NCI-H2081 treated with DMSO at 0.1 percent for 48 hours (cell line): ENCODE measurements at places on chromosomes 3 and 15.

DNA sequence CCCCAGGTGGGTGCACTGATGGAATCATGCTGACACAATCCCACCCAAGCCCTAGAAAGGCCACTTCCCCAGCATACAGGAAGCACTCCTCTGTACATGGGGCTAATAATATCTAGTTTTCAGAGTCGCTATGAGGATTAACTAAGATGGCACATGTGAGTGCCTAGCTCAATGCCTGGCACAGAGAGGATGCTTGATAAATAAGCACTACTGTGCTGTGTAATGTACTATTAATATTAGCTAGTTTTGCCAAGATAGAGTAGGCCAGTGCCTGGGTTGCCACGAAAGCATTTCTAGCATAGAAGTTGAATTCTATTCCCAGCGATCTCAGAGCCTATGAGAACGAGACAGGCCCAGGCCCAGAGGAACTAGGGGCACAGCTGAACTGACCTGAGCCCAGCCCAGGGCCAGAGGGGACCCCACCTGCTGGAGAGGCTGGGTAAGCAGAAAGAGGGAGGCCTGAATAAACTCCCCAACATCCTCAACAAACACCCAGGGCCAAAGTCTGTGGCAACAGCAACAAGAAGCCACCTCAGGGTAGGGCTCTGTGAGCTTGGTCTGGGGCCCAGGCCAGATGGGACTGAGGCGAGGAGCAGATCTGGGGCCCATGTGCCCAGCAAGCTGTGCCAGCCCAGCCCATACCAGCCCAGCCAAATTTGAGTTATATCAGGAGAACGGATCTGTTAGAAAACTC, 7.6 kb upstream of the SEMA7A start:
- DNase-seq, result no peak

DNA sequence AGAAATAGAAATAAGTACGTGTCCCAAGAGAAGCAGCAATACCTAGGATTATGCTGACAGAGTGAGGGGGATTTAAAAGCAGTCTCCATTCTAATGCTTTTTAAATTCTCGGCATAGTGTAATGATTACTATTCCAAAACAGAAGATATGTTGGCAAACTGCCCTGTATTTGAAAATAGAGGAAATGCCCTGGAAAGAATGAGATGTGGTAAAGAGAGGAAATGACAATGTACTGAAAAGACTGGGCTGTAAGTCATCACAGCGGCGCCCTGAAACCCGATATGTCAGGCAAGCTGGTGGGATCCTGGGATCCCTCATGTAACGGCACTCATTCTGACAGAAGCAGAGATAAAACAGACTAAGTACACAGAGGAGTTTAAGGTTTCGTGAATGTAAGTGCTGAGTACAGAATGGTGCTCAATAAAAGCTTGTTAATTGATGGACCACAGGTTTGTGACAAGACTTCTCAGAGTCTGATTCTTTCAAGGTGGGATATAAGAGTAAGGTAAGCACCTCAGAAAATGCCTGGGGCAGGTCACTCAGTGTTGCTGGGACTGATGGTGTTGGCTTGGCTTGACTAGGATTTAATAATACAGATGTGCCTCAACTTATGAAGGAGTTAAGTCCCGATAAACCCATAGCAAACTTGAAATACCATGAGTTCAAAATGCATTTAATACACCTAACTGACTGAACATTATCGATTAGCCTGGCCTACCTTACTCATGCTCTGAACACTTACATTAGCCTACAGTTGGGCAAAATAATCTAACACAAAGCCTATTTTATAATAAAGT, 91.4 kb downstream of the NFKBIZ start:
- no peak for DNase-seq

- no peak for DNase-seq
Observed at GRCh38 chr3:106837616-106838015, 539.6 kb upstream of the CCDC54 start.

DNA sequence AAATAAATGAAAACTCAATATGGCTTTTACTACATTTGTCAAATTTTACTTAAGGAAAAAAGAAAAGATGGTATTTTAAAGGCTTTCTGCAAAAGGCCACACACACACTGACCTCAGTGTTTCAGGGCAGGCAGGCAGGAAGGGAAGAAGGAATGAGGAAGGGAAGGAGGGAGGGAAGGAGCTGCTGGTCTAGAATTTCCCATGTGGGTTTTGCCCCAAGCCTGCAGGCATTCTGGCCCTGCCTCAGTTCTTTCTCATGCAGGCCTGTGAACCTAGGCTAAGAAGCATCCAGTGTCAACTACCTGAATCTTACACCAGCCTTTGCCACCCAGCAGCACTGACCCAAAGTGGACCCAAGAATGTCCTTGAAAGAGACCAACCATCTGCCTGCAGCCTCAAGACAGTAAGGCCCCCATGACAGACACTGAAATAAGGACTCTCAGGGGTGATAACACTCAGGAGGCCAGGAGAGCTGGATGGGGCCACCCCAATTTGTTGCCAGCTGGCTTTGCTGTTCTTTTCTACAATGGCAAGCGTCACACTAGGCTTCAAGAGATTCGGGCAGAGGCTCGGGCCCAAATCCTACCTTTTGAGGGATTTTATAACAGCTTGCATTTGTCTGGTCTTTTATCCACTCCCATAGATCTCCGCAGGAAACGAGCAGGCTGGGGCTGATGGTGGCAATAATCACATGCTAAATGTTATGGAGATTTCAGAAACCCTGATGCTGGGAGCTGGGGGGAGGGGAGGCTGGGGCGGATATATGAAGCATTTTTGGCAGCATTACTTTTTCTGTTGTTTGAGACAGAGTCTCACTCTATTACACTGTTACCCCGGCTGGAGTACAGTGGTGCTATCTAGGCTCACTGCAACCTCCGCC, 51.4 kb downstream of the XXYLT1 start:
- no peak for DNase-seq

DNA sequence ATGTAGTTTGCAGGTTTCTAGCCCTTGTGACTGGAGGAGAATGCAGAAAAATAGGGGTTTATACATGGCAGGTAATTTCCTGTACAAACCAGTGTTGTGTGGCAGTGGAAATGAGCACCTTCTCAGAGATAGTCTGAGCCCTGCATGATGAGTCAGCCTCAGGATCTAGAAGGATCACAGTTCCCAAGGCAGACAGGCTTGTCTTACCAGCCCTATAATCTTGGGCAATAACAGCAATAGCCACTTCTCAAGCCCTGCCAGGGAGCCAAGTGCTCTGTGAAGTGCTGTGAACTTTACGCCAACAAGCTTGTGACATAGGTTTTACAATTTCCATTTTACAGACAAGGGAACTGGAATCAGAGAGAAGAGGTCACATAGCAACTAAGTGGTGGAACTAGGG, 89.4 kb downstream of the CD47 start:
- no peak for DNase-seq
